ENCODE measurements at places on chromosomes 4 and X.

DNA sequence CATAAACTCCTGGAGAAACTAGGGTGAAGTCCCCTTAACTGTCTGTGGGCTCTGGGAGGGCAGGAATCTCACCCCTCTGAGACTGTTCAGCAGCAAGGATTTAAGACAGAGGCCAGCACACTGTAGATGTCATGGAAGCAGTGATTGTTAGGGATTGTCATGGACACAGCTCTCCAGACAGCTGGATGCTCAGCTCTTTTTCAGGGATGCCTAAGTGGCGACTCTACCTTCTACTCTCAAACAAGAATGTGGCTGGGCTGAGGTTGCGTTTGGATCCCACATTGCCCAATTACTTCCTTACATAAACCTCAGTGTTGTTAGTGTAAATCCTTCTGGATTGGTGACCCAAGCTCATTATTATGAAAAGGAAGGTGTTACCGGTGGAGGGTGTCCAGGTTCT is 291.9 kb upstream of the VCX3A start:
- no peak for DNase-seq

DNA sequence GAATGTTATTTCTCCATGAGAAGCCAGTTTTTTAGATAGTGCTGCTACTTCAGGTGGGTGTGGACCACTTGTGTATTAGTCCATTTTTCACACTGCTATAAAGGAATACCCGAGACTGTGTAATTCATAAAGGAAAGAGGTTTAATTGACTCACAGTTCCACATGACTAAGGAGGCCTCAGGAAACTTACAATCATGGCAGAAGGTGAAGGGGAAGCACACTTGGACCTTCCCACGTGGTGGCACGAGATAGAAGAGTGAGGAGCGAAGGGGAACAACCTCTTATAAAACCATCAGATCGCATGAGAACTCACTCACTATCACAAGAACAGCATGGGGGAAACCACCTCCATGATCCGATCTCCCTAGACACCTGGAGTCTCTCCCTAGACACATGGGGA is 3.4 kb upstream of the PPID start:
- DNase-seq = no peak

- no peak for DNase-seq
These were observed 15.9 kb downstream of the MID1IP1 start for GRCh38 chrX:38817004-38817703.

DNA sequence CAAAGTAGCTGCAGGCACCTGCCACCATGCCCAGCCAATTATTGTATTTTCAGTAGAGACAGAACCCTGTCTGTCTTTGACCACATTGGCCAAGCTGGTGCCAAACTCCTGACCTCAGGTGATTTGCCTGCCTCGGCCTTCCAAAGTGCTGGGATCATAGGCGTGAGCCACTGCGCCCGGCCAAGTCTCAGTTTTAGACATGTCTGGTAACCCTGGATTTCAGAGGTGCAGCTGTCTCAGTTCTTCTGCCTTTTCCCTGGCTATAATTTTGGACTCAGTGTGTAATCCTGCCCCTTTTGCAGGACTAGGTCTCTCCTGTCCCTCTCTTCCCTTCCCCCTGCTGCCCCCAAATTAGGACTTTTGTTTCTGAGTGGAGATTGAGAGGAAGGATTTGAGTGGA is 46.6 kb downstream of the FAM193A start:
- DNase-seq = no peak

GRCh38 chrX:120145295-120145925 is 13.0 kb upstream of the RHOXF2 start:
- no peak for DNase-seq

- DNase-seq = no peak
These were observed 34.6 kb upstream of the TBC1D9 start for GRCh38 chr4:140790765-140791164.

- DNase-seq = no peak
These were observed 96.8 kb upstream of the MAP9 start for GRCh38 chr4:155473420-155474095.

DNA sequence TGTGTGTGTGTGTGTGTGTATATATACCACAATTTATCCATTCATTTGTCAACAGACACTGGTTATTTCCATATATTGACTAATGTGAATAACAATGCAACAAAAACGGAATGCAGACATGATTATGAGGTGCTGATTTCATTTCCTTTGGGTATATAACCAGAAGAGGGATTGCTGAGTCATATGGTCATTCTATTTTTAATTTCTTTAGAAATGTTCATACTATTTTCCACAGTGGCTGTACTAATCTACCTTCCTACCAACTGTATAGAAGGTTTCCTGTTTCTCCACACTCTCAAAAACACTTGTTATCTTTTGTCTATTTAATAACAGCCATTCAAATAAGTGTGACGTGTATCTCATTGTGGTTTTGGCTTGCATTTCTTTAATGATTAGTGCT is 269.9 kb downstream of the OPHN1 start:
- no peak for DNase-seq

GRCh38 chr4:45663003-45663402 is 460.9 kb downstream of the GABRG1 start:
- DNase-seq = no peak

GRCh38 chr4:156865451-156865850 is 106.1 kb downstream of the PDGFC start:
- no peak for DNase-seq

- peak; percentile 11 for DNase-seq
These were observed 149.7 kb downstream of the RRAGB start for GRCh38 chrX:55867181-55867651.

DNA sequence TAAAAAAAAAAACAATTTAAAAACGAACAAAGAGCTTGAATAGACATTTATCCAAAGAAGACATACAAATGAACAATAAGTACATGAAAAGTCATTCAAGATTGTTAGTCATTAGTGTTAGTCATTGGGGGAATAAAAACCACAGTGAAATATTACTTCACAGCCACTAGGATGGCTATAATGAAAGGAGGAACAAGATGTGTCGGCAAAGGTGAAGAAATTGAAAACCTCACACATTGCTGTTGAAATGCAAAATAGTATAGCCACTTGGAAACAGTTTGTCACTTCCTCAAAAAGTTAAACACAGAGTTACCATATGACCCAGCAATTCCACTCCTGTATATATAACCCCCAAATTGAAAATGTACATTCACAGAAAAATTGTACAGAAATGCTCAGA is 45.2 kb upstream of the SLC39A8 start:
- peak; percentile 15 for DNase-seq

DNA sequence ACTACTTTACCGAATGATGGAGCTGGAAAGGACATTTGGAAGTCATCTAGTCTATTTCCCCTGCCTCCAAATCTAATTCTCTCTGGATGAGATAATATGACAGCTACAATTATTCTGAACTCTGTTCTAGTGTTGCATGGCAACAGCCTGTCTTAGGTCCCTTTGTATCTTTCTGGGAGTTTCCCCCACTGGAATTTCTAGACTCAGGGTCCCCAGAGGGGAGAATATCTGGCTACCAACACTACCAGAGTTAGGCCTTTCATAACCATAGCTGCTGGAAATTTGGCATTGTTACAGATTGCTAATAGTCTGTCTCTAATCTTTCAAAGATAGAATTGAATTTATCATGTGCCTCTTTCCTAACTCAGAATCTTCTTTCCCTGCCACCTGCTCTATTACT is 4.5 kb downstream of the MSN start:
- no peak for DNase-seq

- DNase-seq = no peak
These were observed 1293.6 kb upstream of the TENM3 start for GRCh38 chr4:180949424-180950213.

GRCh38 chr4:182884040-182884439 is 33.1 kb downstream of the DCTD start:
- DNase-seq = no peak

DNA sequence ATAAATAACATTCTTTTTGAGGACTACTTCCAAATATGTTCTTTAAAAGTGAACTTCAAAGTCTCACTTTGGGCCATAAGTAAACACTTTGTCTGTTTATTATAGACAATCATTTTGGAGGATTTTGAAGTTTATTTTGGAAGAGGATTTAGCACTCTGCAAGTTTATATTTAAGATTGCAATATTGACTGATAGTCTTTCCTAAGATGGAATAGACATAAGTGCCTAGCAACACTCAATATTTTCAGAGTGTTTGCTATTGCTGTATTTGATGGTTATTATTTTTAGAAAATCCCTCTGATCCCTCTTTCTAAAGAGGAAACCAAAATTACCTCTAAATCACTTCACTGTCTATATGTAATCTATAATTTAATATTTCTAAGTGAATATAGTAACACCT is 42.8 kb upstream of the MAD2L1 start:
- no peak for DNase-seq

DNA sequence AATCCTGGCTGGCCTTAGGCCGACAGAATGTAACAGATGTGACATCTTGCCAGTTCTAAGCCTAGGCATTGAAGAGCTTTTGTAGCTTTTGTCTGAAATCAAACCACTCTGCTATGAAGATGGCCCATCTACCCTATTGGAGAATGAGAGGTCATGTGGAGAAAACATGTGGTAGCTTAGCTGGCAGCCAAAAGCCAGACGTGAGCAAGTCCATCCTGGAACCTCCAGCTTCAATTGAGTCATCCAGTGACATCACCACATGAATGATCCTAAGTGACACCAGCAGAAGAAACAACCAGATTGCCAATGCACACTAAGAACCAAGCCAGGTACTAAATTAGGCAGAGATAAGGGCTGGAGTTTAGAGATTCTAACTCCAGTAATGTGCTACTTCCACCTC is 154.8 kb upstream of the ZFP42 start:
- DNase-seq = no peak

- DNase-seq = no peak
These were observed 394.6 kb downstream of the SPOCK3 start for GRCh38 chr4:166839615-166840251.

DNA sequence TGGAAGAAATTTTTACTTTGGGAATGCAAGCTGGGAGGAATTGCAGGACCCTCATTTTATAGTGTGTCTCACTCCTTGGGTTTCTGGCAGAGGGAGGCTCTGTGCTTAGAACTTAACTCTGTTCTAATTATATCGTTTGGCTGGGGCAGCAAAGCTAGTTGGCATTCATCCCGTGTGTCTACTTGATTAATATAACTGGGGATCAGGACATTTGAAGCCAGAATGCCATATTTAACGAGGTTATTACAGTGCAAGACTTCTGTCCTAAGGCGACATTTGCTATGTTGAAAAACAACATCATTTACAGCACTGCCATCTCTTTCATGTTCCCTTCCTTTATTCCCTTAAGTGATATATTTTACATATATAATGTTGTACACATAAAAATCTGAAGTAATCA is 179.1 kb upstream of the TBC1D9 start:
- DNase-seq = no peak

GRCh38 chr4:78218260-78218659 is 161.1 kb downstream of the FRAS1 start:
- no peak for DNase-seq

- DNase-seq = no peak
These were observed 17.1 kb downstream of the FBXO8 start for GRCh38 chr4:174266416-174266815.

- DNase-seq = no peak
These were observed 45.7 kb upstream of the PRSS12 start for GRCh38 chr4:118398226-118399090.

DNA sequence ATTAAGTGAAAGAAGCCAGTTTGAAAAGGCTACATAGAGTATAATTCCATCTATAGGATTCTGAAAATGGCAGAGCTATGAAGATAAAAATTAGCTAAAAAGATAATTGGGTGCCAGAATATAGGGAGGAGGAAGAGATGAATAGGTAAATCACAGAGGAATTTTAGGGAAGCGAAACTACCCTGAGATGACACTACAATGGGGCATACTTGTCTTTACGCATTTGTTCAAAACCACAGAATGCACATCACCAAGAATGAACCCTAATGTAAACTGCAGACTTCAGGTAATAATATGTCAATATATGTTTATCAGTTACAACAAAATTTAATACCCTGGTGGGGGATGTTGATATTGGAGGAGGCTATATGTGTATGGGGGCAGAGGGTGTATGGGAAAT is 1342.9 kb downstream of the ADGRL3 start:
- no peak for DNase-seq

DNA sequence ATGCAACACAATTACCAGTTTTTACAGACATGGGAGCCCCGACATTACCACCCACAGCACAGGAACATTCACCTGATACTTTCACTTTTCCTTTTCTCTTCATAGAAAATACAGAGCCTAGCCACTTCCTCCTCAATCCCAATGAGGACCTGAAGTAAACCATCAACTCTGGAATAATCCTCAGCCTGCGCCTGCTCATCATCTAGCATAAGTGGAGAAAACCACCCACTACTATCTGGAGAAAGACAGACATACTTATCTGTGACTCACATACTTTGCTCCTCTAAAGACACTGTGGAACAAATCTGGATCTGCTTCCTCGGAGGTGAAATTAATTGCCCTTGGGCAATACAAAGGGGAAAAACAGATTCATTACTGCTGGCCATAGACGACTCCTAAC is 47.8 kb downstream of the ZCCHC13 start:
- no peak for DNase-seq

DNA sequence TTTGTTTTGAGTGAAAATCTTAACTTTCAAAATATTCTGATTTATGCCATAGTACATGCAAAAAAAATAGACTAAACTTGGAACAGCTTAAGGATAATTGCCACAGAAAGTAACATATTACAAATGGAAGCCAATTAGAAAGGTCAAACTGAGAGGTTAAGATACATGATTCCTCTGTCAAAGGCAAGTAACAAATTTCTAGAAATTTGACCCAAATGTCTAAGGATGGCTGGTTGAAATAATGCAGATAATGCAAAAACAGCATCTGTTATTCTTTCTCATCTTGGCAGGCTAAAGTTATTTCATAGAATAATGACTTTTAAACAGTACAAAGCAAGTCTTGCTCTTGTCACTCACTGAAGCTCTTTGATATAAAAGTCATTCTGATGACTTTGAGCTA is 10.5 kb downstream of the FGF5 start:
- DNase-seq = no peak

- no peak for DNase-seq
These were observed 98.0 kb upstream of the TBC1D9 start for GRCh38 chr4:140854168-140854567.

- no peak for DNase-seq
These were observed 56.8 kb upstream of the PRDX4 start for GRCh38 chrX:23610495-23610894.

- no peak for DNase-seq
These were observed 65.6 kb downstream of the UBA6 start for GRCh38 chr4:67635331-67635730.

- DNase-seq = no peak
These were observed 9.9 kb upstream of the SLC25A43 start for GRCh38 chrX:119389214-119389613.

DNA sequence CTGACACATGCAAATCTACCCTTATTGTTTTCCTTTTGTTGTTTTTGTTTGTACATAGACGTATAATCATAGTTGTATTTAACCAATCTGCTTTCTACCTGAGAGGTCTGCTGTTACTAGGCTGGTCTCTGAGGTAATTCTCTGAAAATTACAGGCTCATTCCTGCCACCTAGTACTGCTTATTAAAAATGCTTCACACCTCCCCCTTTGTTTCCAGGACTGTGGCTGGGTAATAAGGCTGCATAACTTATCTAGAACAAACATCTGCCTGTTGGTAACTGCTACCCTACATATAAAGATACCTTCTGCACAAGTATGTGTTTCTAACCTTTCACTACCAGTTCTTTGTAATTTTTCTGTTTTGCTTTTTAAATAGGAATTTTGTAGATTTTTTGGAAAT is 34.2 kb downstream of the COX7B2 start:
- DNase-seq = no peak

GRCh38 chr4:156242390-156242789 is 288.7 kb upstream of the CTSO start:
- DNase-seq = no peak

Data from T-helper 2 cell (primary cell).